ENCODE measurements at places on chromosomes 3 and 15.

GRCh38 chr15:65087873-65088642 is 11.5 kb downstream of the KBTBD13 start:
- no peak for DNase-seq

DNA sequence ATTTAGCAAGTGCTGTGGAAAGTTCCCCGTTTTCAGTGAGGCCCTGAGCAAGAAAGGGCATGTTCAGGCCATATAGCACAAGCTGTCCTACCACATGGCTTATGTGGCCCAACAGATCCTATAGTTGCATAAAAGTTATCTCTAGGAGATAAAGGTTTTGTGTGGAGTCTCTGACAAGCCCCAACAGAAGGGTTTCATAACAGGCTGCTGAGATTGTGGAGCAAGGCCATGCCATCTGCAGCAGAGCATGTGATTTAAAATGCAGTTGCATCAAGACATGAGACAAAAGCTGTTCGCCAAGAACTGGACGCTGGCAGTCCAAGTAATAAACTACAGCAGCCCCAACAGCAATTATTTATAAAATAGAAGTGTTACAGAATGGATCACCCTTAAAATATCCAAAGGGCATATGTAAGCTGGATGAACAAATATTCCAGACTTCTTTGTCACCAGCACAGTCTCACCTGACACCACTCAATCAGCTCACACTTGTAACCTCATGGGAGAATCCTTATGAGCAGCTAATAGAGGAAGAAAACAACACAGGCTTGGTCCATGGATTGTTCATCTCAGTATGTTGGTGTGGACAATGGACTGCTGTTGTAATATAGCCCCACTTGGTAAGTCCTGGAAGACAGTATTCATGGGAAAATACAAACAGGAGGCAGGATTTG is 14.4 kb upstream of the CLDN1 start:
- no peak for DNase-seq

DNA sequence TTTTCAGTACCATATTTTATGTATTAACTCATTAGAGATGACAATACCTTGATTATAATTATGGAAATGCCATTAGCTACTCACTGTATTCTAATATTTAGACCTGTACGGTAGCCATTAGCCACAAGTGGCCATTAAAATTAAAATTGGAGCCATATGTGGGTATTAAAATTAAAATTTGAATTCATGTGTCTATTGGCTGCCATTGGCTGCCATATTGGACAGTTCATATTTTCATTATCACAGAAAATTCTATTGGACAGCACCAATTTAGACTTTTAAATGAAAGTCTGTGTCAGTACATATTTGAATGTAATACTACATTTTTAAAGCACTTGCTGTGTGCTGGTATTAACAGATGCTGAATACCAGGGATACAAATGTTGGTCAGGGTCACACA is 3.0 kb downstream of the ATP11B start:
- DNase-seq = no peak

DNA sequence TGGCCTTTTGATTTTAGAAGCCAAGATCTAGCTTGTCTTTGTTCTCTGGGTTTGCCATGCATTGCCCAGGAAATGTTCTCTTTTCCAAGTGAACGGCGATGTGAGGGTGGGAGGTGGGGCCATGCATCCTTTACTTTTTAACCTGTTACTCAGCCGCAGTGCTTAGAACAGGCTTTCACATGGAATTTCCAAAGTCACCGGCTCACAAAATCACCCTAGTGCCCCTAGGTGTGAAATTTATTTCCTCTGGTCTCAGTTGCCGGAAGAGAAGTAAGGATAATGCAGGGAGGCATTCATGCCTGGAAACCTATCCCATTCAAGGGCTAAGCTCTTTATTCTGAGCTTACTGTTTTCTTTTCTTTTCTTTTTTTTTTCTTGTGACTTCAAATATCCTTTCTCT is 93.2 kb downstream of the CACNA2D3 start:
- no peak for DNase-seq

DNA sequence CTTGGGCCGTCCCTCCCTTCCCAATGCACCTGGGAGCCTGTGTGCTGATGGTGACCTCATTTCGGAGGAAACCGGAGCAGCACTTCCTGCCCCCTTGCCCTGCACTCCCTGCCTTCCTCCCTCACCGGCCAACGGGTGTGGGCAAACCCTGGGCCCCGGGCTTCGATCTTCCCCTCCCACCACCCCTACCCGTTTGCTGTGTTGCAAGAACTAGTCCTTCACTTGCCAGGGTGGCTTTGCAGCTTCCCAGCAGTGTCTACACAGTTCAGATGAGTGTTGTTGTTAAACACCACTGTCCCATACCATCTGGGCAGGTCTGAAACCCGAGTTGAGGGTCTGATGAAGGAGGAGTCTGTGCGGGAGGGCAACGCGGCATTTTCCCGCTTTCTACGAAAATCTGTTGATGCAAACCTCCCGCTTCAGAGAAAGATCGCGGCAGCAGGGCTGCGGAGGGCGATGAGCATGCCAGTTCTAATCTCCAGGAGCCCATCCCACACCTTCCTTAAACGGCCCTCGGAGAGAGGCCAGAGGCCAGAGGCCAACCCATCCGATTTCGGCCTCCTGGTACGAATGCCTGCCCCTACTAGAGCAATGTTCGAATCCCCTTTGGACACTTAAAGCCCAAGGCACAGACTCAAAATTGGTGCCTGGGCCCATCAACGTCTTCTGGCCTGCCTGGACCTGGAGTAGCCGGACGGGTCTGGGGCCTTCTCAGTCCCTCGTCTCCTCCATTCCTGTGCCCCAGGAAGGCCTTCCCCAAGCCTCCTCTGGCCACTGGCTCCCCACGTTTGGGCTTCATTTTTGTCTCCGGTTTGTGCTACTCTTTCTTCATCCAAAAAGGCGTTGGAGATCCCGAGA is 35.7 kb upstream of the POLG start:
- no peak for DNase-seq

DNA sequence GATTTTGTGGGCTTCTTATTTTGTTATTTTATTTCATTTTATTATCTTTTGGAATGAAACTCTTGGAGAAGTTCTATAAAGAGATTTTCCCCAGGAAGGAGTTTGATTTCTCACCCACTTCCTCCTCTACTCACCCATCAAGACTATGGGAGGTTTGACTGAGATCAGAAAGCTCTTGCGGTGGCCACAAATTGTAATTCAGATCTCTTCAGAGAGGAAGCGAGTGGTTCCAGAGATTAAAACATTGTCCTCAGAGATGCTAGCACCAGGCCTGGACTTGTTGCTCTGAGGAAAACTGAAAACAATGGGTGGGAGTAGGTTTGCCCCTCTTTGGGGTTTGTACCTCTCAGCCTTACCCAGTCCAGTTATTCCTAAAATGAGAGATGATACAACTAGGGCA is 8.1 kb upstream of the MUC13 start:
- no peak for DNase-seq

DNA sequence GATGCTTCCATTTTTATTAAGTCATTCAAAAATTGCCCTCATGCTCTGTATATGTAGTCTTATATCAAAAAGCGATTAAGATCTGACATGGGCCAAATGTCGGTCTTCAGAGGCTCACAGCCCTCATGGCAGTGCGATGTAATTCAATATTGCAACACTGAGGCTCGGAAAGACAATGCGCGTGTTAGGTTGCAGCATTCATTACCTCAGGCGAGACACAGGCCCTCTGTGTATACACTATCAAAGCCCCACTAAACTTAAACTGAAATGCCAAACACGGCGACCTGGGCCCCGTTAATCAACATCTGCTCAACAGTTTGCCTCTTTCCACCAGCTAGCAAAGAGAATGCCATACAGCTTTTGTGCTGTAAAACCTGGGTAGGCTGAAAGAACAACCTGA is 413.4 kb downstream of the ERC2 start:
- DNase-seq = no peak

DNA sequence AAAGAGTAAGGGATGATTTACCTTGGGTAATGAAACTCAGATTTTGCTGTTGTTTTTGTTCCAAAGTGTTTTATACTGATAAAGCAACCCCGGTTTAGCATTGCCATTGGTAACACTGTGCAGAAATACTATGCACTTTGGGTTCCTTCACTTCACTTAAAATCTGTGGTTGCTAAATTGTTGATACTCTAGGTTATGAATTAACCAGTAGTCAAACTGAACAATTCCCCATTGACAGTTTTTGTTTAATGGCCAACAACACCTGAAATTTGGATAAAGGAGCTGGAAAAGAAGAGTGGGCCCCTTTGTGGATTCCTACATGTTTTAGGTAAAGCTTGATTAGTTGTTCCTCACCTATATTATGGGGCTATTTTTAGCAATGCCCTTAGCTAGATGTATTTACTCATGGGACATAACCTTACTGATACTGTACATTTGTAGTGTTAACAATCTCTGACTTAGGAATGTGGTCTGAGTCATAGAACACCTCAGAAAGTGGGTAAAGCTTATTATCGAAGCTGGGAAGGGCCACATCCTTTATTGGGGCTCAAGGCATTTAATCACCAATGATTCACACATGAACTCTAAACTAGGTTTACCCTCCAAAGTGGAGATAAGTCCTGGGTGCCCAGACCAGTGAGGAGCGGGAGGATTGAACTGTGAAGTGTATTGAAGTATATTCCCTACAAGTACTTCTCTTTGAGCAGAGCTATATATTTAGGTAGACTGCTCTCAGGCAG is 29.5 kb upstream of the THRB start:
- no peak for DNase-seq

- DNase-seq = no peak
These were observed 124.3 kb downstream of the CHSY1 start for GRCh38 chr15:101127506-101128076.

GRCh38 chr3:68973639-68974038 is 39.8 kb downstream of the EOGT start:
- DNase-seq = no peak

- no peak for DNase-seq
These were observed 3.1 kb upstream of the MECOM start for GRCh38 chr3:169666376-169667165.

GRCh38 chr3:131025539-131025938 is 1.1 kb downstream of the ASTE1 start:
- DNase-seq = no peak

Data from stimulated activated CD4-positive, alpha-beta T cell treated with anti-CD3 and anti-CD28 coated beads, Interleukin-1b, Interleukin-23, amount 100 ng/mL, for 1 hour (primary cell).